HFF-Myc (cell line): ENCODE measurements at places on chromosomes 5 and 9.

DNA sequence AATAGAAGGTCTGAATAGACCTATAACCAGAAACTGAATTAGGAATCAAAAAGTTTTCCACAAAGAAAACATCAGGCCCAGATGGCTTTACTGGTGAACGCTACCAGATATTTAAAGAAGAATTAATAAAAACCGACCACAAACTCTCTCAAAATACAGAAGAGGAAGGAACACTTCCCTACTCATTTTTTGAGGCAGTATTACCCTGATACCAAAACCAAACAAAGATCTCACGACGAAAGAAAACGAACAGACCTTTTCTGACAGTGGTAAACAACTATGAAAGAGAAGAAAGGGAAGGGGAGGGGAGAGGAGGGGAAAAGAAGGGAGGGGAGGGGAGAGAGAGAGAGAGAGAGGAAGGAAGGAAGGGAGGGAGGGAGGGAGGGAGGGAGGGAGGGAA lies 13.5 kb downstream of the B4GALT1 start:
- no peak for DNase-seq

- no peak for DNase-seq
Observed at GRCh38 chr5:1526681-1527131, 2.9 kb upstream of the LPCAT1 start.

DNA sequence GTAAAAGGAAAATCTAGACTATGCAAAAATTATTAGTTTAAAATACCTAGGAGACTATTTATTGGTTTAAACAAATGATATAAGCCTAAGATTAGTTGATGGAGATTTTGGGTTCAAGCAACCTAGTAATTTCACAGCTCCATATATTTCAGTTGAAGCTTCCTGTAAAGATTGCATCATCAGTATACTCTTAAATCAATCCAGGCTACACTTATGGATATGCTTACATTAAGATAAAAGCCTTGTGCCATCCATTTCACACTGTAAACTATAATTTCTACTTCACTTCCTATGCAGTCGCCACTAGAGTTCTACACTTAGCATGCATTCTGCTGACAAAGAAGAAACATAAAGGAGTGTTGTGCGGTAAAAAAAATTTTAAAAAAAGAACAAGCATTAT lies 7.3 kb upstream of the LIX1 start:
- DNase-seq, result no peak

DNA sequence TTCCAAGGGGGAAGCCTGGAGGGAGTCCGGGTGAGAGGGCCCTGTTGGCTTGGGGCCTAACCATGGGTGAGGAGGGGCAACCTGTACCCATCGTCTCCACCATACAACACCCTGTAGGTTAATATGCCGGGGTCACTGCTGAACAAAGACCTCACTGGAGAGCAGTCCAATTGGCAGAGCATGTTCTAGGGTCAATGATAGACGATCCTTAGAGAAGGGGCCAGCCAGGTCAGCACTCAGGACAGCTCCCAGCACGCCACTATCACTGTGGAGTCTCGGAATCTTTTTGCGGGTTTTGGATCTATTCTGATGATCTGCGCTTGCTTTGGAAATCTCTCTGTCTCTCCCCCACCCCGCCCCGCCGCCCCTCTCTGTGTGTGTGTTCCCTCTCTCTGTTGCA lies 218.4 kb upstream of the MVB12B start:
- no peak for DNase-seq

- DNase-seq, result no peak
Observed at GRCh38 chr5:61734966-61735365, 402.9 kb downstream of the ZSWIM6 start.

DNA sequence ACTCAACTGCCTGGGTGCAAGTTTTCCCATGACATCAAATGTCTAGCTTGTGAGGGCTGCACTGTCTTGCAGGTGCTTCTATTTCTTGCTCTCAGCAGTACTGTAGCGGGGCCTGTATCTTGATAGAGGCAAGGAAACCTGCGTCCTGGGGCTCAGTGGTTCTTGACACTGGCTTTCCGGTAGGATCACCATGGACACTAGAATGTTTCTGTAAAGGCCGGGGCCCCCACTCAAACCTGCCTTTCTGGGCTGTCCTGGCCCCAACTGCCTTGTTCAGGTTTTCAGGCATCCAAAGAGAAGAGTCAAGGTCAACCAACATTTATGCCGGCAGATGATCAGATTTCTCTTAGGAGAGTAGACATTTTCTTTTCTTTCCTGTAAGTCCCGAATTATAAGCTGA lies 26.7 kb upstream of the TENT4A start:
- no peak for DNase-seq

DNA sequence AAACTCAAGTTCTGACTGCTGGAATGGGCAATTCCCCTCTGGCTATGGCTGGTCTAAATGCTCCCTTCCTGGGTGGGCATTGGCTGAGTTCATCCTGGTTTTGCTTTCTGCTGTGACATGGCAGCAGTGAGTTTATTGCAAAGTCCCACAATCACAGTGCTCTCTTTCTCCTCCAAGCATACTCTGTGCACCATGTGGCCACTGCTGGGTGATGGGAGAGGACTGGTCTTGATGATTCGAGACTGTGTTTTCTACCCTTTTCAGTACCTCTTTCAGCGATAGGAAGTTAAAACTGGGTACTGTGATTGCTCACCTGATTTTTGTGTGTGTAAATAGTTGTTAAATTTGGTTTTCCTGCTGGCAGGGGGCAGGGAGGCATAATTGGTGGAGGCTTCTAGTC lies 49.7 kb downstream of the FER start:
- no peak for DNase-seq
